ENCODE measurements at places on chromosomes 7 and 10.

GRCh38 chr10:14487488-14487883, 156.8 kb upstream of the FRMD4A start:
- no peak for DNase-seq

DNA sequence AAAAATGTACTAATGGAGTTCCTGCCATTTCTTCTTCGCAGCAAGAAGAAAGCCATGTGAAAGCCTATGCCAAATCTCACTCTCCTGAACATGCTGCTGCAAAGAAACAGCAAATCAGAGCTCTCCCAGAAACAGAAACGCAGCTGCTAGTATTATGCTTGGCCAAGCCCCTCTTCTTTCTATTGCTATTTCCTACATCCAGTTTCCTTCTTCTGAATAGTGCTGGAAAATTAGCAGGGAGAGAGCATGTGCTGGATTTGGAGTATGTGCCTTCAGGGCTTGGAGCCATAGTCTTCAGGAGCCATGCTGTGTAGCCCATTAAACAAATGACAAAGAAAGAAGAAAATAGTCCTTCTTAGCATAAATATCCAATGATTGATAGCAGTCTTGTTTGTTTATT, 852.0 kb upstream of the PHF14 start:
- DNase-seq: peak; percentile 89

GRCh38 chr7:44065431-44066110, at the start of gene PGAM2:
PGAM2 (minus strand) TSS chr7:44065567; CDS start chr7:44065529, 38 bp downstream.
- DNase-seq: peak; percentile 84

DNA sequence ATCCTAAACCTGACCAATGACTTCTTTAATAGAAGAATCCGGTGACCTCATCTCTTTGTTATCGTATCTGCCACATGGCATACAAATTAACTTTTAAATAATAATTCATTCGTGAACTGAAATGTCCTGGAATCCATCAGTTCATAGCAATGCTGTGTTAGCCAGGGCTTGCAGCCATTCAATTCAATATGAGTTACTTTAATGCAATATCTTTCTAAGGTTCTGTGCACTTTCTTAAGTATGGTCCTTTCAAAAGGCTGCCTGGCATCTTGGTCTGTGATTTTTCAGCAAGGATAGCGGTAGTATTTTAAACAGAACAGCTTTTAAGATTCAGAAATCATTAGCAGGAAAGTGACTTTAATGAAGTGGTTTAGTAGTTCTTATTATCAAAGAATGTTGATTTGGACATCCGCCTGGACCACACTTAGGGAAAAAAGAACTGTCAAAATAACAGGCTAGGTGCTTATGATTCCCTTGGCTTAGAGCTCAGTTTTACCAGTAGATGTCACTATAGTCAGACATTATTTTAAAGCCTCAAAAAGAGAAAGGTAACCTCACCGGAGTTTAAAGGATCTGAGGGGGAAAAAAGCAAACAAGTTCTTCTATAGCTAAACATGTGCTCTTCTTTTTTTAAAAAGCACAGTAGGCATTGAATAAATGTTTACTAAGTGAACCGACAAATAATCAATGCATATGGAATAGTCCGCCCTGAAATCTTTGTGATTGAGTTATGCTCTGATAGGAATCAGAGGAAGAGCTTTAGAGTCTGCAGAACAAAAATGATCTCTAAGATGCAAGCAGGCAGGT, 22.7 kb downstream of the SLC35G1 start:
- peak; percentile 66 for DNase-seq

DNA sequence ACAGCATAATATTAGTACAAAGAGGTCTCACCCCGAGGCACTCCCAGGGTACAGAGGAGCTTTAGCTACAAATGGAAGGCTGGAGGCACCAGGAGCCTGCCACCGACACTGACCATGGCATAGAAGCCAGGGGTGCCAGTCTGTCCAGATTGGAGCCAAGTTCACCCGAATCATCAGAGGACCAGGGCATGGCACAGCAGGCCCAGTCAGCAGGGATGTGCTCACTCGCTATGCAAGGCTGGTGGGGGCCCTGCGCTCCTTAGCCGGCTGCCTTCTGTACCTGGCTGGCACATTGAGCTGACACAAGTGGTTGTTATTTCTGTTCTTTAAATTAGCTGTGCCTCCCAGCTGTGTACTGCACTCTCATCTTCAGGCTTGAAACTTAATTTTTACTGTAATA, 149.3 kb downstream of the TCERG1L start:
- DNase-seq: no peak

- DNase-seq: peak; percentile 88
Observed at GRCh38 chr10:101903827-101904550, 60.4 kb upstream of the KCNIP2 start.

GRCh38 chr7:19390795-19391194, 245.6 kb upstream of the FERD3L start:
- no peak for DNase-seq

GRCh38 chr10:4354382-4354812, 471.6 kb upstream of the AKR1E2 start:
- no peak for DNase-seq

- DNase-seq: no peak
Observed at GRCh38 chr10:373526-374309, 238.5 kb downstream of the ZMYND11 start.

- no peak for DNase-seq
Observed at GRCh38 chr7:57417736-57418135, 32.2 kb upstream of the ZNF716 start.
